RKO (cell line): ENCODE measurements at places on chromosomes 11 and 22.

GRCh38 chr11:132504501-132505041 lies 1027.7 kb downstream of the OPCML start:
- no peak for DNase-seq

DNA sequence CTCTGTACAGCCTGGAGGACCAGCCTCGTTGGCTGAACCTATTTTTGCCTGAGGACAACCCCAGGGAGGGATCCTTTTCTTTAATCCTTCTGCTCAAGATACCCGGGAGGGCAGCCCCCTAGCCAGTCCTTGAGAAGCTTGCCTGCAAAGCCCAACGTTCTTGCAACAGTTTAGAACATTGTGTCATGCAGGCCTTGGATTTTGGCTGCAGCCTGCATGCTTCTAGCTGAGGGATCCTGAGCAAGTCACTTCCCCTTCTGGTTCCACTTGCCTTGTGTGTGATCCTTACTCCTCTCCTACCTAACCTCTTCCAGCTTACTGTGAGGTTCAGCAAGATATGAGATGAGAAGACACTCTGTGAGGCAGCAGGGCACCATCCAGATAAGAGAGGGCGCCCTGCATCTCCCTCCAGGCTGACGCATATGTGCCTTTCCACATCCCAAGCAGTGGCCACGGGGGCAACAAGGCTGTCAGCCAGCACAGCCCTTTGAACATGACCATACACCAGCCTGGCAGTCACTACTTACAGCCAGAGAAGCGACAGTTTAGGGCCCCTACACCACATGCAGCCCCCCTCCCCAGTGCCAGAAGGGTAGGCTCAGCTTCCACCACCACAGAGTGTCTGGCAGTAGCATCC lies 76.1 kb downstream of the C11orf58 start:
- DNase-seq: no peak

DNA sequence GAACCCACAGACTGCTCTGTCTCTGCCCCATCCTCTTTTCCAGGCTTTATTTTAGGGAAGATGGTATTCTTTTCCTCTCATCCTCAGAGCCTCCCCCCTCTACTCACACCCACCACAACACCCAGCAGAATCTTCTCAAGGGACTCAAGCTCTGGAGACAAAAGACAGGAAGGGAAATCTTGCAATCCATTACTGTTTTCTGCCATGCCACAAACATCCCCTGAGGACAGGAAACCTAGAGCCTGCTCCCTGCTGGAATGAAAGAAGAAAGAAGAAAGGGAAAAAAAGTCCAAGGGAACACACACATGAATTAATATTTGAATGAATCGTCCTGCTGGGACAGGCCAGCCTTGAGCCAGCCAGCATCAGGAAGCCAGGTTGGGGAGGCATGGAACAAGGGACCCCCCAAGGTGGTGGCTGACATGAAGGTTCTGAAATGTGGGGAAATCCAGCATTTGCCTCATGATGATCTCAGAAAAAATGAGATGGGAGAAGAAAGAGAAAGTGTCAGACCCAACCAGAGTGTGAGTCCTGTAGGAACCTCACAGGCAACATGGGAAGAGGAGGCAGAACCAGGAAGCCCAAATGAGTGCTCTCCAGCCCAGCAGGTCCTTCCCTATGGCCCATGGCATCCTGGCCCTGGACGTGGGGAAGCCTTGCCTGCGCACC lies 34.0 kb downstream of the SLCO2B1 start:
- DNase-seq: no peak

- no peak for DNase-seq
These were observed 352.5 kb downstream of the TBC1D22A start for GRCh38 chr22:47114813-47115517.
